ENCODE measurements at places on chromosomes 7 and 10.

DNA sequence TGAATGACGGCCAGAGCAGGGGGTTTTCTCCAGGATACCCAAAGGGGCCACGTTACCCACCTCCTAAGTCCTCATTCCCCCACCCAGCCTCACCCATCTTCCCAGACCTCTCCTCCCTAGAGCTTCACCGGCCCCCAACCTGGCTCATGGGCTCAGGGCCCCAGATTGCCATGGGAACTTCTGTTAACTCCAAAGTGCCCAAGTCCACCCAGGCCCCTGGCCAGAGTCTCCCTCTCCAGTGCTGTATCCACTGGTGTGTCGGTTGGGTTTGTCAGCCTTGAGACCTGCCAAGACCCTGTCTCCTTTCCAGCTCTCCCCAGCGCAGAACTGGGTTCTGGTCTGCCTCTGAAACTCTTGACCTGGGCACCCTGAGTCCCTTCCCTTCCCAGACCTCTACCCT is 37.1 kb upstream of the ZMIZ2 start:
- DNase-seq, result no peak

- DNase-seq, result no peak
Measured at GRCh38 chr7:27162561-27163287, 2.6 kb downstream of the HOXA9 start.

DNA sequence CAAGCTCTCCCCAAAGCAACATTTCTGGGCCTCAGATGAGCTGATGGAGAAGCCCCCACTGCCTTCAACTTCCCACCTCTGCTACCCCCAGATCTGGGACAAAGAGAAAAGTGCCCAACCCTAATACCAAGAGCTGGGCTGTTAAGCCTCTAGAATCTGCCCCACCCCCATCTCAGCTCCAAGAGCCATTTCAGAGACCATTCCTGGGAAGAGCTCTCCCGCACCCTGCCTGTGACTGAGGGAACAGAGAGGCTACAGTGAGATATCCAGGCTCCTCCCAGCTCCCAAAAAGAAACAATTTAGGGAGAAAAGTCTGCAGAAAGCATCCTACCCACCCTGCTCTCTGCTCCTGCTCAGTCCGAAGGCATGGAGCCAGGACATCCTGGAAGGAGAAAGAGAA is 2.5 kb upstream of the KCNH2 start:
- no peak for DNase-seq

- no peak for DNase-seq
Measured at GRCh38 chr7:73452999-73453635, 19.5 kb downstream of the FZD9 start.

DNA sequence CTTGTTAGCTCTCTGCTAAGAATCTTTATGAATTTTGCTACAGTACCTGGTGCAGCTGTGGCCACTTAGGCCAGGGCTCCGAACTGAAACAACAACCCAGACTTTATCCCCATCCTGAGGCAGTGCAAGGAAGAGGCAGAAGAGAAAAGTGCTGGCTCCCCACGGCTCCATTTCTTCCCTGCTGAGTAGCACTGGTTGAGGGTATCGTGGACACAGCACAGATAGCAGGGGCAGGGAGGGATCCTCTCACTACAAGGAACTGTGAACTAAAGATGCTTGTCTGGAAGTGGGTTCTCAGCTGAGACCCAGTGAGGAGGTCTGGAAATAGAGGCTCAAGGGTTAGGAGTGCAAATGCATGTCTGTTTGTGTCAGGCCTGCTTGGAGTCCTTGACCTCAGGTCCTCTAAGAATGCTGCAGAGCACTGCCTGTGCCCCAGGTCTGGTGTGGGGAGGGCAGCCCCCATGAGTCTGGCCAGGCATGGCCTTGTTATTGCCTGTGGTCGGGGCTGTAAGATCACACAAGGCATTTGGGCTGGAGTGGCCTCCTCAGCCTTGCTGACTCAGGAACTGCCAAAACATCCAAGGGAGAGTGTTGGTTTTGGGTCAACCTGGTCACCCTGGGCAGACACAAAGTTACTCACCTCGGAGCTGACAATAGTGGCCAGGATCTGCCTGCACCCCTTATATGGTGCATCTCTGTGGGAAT is 58.1 kb downstream of the DMBT1 start:
- DNase-seq, result no peak

- no peak for DNase-seq
Measured at GRCh38 chr10:14486777-14487487, 156.2 kb upstream of the FRMD4A start.

All from T47D (cell line).